ENCODE measurements at places on chromosomes 1 and 21. TPM values are rescaled to one million over a fixed set of nuclear protein-coding genes. Genes with fewer than 3 reads are reported as not detected.

GRCh38 chr1:87044424-87044823, 130.0 kb downstream of the HS2ST1 start:
- no peak for DNase-seq
- no peaks in the 10 kb centered on the region for H3K27me3 ChIP-seq
- no peaks in the 10 kb centered on the region for H3K4me1 ChIP-seq
- H3K4me3 ChIP-seq, result no peak overlapping the region
- H3K36me3 ChIP-seq, result no peaks in the 10 kb centered on the region
- H3K27ac ChIP-seq, result no peak overlapping the region

- no peaks in the 10 kb centered on the region for H3K36me3 ChIP-seq
- DNase-seq, result peak; percentile 30
- H3K27me3 ChIP-seq, result peaks cover 19% of the 10 kb centered on the region
- peaks cover 16% of the 10 kb centered on the region for H3K4me1 ChIP-seq
- H3K4me3 ChIP-seq, result peak overlapping the region; percentile 62
Observed at GRCh38 chr1:27391511-27392095, 819 bp upstream of the GPR3 start.

DNA sequence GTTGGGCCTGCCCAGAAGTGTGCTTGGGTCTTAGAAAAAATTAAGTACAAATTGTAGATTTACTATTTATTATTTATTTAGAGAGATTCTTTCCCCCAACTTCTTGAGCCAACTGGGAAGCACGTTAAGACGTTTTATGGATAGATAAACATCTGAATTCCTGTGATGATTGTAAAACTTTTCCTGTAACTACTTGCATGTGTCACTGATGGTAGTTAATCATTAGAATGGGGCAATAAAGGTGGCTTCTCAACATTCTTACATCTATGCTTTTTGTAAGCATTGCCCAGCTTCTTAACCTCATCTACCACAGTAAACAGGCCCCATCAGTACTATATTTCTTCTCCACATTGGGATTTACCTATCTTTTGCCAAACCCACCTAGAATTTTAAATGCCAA, 559.8 kb downstream of the LMO4 start:
- H3K4me1 ChIP-seq, result no peaks in the 10 kb centered on the region
- no peak for DNase-seq
- H3K27me3 ChIP-seq, result no peaks in the 10 kb centered on the region
- H3K36me3 ChIP-seq, result no peaks in the 10 kb centered on the region
- H3K4me3 ChIP-seq, result no peak overlapping the region

DNA sequence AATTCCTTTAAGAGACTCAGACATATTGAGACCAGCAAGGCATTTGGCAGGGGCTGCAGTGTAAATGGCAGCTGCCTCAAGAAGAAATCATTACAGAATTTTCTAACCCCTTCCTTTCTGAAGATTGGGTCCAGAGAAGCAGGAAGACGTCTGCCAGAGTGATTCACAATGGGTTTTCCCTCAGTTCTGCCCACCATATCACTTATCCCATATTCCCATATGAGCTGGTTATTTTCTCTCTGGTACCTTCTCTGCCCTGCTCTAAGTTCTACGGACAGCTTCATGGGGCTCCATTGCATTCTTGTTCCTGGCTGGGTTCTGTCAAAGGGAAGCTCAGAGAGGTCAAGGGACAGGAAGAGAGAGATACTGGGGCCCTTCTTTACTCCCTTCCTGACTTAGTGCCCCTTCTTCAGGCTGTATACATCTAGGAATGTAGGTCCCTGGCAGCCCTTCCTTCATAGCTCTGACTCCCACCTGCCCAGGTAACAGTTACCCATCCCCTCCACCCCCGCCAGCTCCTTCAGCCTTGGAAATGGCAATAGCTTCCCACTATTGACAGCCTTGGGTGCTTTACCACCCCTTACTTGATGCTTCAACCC, 420.6 kb upstream of the DAB1 start:
- no peak overlapping the region for H3K4me3 ChIP-seq
- DNase-seq, result no peak
- H3K27ac ChIP-seq, result no peak overlapping the region
- no peaks in the 10 kb centered on the region for H3K27me3 ChIP-seq

- no peaks in the 10 kb centered on the region for H3K36me3 ChIP-seq
- no peaks in the 10 kb centered on the region for H3K4me1 ChIP-seq
- no peak overlapping the region for H3K4me3 ChIP-seq
- H3K27ac ChIP-seq, result no peak overlapping the region
Observed at GRCh38 chr1:2627746-2628145, 5.1 kb downstream of the MMEL1 start.

DNA sequence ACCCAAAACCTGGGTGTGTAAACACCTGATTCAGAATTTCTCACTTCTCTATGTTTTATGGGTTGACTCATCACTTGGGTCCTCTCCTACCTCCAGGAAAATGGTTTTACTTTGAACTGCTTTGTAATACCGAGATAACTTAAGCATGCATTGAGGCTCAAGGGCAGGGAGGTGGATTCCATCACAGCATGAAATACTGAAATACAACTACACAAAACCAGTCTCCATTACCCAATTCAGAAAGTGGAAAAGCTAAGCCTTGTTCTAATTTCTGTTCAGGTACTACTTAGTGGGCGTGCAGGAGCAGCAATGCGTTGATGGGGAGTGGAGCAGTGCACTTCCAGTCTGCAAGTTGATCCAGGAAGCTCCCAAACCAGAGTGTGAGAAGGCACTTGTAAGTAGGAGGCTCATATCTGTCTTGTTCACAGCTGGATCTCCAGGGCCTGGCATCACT, 6.1 kb upstream of the C4BPA start:
- no peaks in the 10 kb centered on the region for H3K27me3 ChIP-seq
- no peaks in the 10 kb centered on the region for H3K4me1 ChIP-seq
- no peak overlapping the region for H3K4me3 ChIP-seq
- no peak overlapping the region for H3K27ac ChIP-seq
- DNase-seq, result no peak
- no peaks in the 10 kb centered on the region for H3K36me3 ChIP-seq

- no peak for DNase-seq
- no peaks in the 10 kb centered on the region for H3K27me3 ChIP-seq
- H3K4me1 ChIP-seq, result no peaks in the 10 kb centered on the region
- H3K27ac ChIP-seq, result no peak overlapping the region
Observed at GRCh38 chr1:25836695-25837094, 16.9 kb downstream of the MTFR1L start.

- H3K27ac ChIP-seq, result no peak overlapping the region
- no peak overlapping the region for H3K4me3 ChIP-seq
- no peaks in the 10 kb centered on the region for H3K4me1 ChIP-seq
Observed at GRCh38 chr1:7535934-7536878, 234.9 kb upstream of the VAMP3 start.

- H3K36me3 ChIP-seq, result no peaks in the 10 kb centered on the region
- H3K27ac ChIP-seq, result no peak overlapping the region
- no peaks in the 10 kb centered on the region for H3K27me3 ChIP-seq
- no peak overlapping the region for H3K4me3 ChIP-seq
- DNase-seq, result no peak
Observed at GRCh38 chr1:166127003-166127402, 39.8 kb downstream of the FAM78B start.

GRCh38 chr1:15046487-15047165, 106.9 kb upstream of the TMEM51 start:
- H3K27me3 ChIP-seq, result no peaks in the 10 kb centered on the region
- no peaks in the 10 kb centered on the region for H3K36me3 ChIP-seq
- DNase-seq, result peak; percentile 28

DNA sequence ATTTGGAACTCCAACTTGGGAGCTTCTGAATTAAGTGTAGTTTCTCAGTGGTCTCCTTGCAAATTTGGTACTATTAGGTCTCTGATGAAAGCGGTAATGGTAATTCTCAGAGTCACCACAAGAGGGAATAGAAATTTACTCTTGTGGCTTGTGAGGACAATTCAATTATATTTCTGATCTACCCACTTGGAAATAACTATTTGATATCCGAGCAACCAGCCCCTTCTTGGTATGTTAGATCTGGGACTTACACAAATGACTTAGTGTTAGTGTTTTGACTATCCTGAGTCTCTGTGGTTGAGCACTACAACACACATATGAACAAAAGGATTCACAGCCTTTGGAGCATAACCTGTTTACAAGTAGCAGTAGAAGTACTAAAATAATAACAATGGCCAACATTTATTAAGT, 68.1 kb downstream of the RPS6KA1 start:
- no peaks in the 10 kb centered on the region for H3K27me3 ChIP-seq
- DNase-seq, result peak; percentile 57
- no peaks in the 10 kb centered on the region for H3K36me3 ChIP-seq
- H3K27ac ChIP-seq, result no peak overlapping the region

- H3K4me3 ChIP-seq, result no peak overlapping the region
- H3K4me1 ChIP-seq, result no peaks in the 10 kb centered on the region
- H3K36me3 ChIP-seq, result no peaks in the 10 kb centered on the region
- no peak overlapping the region for H3K27ac ChIP-seq
Observed at GRCh38 chr1:59767119-59767518, 47.6 kb upstream of the HOOK1 start.

- H3K4me3 ChIP-seq, result no peak overlapping the region
- no peak for DNase-seq
- H3K4me1 ChIP-seq, result peaks cover 51% of the 10 kb centered on the region
- no peak overlapping the region for H3K27ac ChIP-seq
- H3K27me3 ChIP-seq, result peaks cover 20% of the 10 kb centered on the region
- no peaks in the 10 kb centered on the region for H3K36me3 ChIP-seq
Observed at GRCh38 chr1:29708796-29709703, 472.7 kb downstream of the PTPRU start.

- H3K4me1 ChIP-seq, result no peaks in the 10 kb centered on the region
- no peaks in the 10 kb centered on the region for H3K27me3 ChIP-seq
- H3K27ac ChIP-seq, result no peak overlapping the region
- no peak for DNase-seq
Observed at GRCh38 chr1:112026016-112026415, 36.5 kb upstream of the KCND3 start.

DNA sequence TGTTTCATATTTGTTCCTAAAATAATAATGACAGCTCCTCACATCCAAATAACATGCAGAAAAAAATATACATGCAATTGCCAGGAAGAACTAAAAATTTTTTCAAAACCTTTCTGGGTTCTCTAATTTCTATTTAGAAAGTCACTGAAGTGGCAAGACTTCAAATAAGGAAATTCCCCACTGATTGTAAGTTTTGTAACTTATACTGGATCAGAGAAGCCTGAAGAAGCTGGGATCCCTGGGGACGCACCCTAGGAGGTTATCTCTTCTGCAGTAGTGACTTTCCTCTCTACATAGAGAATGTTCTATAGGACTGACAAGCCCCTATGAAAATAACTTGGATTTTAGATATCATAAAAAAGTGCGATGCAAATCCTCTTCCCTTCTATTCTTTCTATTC, 182.6 kb downstream of the MRPL39 start:
- DNase-seq, result no peak
- no peaks in the 10 kb centered on the region for H3K36me3 ChIP-seq
- H3K27me3 ChIP-seq, result no peaks in the 10 kb centered on the region

GRCh38 chr1:55490547-55490946, 275.4 kb upstream of the USP24 start:
- H3K27ac ChIP-seq, result no peak overlapping the region
- H3K36me3 ChIP-seq, result no peaks in the 10 kb centered on the region
- no peaks in the 10 kb centered on the region for H3K27me3 ChIP-seq
- H3K4me3 ChIP-seq, result no peak overlapping the region
- no peak for DNase-seq

DNA sequence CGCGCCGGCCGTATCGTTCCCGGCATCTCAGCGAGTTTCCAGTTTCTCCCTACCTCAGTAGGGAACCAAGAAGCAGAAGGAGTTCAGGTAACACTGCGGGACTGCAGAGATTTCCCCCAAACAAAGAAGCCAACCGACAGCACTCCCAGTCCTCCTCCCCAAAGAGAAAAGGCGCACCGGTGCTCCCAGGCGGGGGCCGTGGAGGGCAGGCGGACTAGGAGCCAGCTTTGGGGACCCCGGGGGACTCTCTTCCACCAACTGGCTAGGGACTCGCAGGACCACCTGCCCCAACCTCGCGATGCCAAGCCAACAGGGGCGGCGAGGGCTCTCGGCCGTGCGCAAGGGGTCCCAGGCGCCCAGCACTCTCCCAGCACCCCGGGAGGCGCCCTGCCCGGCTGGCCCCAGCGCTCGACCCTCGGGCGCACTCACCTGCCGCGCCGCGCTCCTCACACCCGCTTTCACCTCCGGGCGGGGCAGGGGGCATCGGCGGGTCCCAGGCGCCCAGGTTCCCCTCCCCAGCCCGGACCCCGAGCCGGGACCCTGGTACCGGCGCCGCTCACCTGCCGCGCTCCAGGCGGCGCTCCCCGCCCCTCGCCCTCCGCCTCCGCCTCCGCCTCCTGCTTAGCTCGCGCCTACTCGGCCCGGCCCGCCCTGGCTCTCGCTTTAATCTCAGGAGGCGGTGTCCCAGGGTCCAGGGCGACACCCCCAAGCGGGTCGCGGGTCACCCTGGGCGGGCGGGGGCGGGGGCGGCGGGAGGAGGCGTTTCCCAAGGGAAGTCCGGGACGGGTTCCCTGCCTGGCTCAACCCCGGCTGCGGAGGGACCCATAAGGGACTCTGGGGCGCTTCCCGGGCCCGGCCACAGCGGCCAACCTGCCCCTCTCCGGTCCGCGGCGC, at the start of gene TMPRSS2:
TMPRSS2 (minus strand) TSS at position 638 of the 894 bp plus-strand sequence. CDS start 10,025 bp downstream, outside the sequence.
- no peaks in the 10 kb centered on the region for H3K4me1 ChIP-seq
- peaks cover 26% of the 10 kb centered on the region for H3K27me3 ChIP-seq
- no peak for DNase-seq
- no peak within 1 kb of the TSS for H3K27ac ChIP-seq

CFHR3 gene
- not detected for polyA plus RNA-seq

CELA3B gene
- not detected for polyA plus RNA-seq

ABCA4 gene
- polyA plus RNA-seq, result not detected

ZBTB40 gene
- 1.1 TPM for polyA plus RNA-seq

FALEC gene
- polyA plus RNA-seq, result not detected

SLC6A17 gene
- polyA plus RNA-seq, result not detected
